ENCODE measurements at places on chromosomes 5 and 9. TPM values are rescaled to one million over a fixed set of nuclear protein-coding genes. Genes with fewer than 3 reads are reported as not detected.
A peak's percentile ranks its signal among the peaks of the same experiment; 100 is the strongest.

GRCh38 chr9:129349665-129349947 lies 171.5 kb upstream of the IER5L start:
- no peak for DNase-seq

DNA sequence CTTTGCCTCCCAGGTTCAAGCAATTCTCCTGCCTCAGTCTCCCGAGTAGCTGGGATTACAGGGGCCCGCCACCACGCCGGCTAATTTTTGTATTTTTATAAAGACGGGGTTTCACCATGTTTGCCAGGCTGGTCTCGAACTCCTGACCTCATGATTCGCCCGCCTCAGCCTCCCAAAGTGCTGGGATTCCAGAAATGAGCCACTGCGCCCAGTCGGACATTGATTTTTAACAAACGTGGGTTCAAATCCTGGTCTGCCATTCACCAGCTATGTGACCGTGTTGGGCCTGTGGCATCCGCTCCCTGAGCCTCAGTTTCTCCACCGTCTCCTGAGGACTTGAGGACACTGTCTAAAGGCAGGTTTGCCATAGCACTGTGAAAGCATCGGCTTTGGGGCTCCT lies 41.8 kb upstream of the NEK6 start:
- DNase-seq = no peak

DNA sequence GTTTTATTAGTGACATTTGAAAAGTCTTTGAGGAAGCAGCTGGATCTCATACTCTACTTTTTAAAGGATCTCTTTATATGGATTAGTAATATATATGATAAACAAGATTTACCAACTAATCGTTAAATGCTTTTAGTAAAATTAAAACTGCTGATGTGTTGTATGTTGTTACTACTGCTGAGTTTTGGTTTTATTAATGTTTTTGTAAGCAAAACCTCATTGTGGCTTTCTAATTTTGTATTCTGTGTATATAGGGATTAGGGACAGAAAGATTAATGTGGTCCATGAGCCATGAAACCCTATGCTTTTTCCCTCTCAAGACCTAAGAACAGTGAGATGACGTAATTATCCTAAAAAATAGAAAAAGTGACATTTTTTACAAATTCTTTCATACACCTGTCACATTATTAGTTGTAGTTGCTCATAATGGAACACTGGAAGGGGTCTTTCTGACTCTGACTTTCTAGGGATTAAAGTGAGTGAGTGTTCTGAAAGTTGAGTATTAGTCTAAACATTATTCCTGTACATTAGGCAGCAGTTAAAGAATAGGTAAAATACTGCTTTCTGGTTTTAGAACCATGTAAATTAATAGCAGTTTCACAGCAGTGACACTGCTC lies 85.9 kb downstream of the SLC12A2 start:
- DNase-seq = no peak

DNA sequence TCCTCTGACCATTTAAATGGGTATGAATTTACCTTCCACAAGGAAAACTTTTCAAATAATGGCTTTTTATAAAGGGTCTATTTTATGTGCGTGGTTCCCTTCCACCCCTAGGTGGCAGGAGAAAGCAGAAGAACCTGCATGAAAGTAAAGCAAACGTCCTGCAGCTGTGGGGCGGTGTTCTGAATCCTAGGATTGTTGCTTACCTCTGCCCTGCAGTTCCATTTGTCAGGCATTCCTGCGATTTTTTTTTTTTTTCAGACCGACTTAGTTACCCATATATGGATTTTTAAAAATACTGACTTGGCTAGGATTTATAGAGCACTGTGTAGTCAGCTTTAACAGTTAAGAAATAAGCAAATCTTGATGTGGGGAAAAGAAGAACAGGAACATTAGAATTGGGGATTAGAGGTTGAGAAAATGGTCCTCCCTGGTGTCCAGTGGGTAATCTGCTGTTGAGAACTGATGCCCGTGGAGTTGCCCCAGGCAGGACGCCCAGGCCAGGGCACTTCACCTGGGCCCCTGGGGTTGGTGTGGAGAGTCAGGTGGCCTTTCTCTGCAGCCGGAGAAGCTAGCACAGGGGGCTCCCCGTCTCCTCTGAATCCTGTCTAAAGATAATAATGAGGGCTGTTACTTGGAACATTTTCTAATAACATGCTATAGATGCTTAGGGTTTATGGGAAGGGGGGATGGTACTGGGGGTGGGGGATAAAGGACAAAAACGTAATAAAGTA lies 30.4 kb upstream of the LTC4S start:
- DNase-seq = peak; percentile 34

DNA sequence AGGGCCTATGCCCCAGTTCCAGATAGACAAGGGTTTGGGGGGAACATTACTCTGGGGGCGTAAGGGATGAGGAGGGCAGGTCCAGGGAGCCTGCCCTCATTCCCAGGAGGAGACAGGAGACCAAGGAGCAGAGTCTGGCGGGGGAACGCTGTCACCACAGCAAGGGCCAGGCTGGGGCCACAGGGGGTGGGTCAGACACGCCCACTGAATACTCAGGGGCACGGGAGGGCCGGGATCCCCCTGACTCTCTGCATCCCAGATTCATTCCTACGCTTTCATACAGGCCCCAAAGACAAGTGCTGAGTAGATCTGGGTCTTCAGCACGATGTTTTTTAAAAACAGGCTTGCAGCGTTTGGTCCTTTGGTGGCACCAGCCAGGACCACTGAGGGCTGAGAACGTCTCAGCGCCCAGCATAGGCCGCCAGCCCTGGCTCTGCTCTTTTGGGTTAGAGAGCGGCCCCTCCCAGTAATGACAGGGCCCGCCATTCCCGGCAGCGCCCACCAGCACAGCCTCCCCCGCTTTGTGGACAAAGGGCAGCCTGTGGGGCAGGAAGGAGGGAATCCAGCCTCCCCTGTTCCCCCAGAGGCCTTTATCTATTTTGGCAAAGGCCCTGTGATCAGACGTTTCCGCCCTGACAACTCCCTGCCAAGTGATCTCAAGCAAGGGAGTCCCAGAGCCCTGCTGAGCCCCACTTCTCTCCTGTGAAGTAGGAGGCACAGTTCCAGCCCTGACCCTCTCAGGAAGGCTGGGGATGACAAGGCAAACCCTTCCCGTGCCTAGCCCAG lies 24.9 kb downstream of the NEK6 start:
- DNase-seq = peak; percentile 75

- no peak for DNase-seq
Measured at GRCh38 chr9:72464857-72465592, 56.4 kb upstream of the TMC1 start.

DNA sequence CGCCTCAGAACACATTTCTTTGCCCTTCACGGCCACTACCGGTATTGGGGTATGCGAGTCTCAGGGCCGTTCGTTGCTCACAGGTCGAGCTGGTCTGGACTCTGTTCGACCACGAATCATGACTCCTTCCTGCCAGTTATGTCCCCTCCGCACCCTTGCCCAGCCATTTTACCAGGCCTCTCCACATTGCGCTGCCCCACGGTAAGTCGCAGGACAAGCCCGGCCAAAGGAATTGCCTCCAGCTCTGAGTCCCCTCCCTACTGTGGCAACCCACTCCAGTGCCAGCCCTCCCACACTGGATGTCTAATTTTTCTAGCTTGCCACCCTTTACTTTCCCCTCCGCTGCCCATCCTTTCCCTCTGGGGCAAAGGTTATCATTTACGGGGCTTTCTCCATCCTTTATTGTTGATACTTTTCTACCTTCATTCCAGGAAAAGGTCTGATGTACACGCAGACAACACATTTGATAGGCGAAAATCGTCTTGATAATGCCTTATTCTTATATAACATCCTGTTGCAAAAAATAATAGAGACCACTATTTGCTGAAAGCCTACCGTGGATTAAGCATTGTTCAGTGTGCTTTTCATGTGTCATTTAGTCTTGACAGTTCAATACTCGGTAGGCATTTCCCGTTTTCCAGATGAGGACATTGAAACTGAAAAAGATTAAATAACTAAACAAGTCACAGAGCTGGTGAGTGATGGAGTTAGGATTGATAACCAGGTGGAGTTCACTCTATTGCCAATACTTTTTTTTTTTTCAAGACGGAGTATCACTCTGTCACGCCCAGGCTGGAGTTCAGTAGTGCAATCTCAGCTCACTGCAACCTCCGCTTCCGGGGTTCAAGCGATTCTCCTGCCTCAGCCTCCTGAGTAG lies 958 bp upstream of the HSPA5 start:
- peak; percentile 34 for DNase-seq

GRCh38 chr5:145978708-145979107 lies 42.3 kb downstream of the SH3RF2 start:
- no peak for DNase-seq

GRCh38 chr9:25537808-25538207 lies 140.4 kb downstream of the TUSC1 start:
- no peak for DNase-seq

GRCh38 chr5:38607930-38608564 lies 51.6 kb upstream of the LIFR start:
- no peak for DNase-seq

DNA sequence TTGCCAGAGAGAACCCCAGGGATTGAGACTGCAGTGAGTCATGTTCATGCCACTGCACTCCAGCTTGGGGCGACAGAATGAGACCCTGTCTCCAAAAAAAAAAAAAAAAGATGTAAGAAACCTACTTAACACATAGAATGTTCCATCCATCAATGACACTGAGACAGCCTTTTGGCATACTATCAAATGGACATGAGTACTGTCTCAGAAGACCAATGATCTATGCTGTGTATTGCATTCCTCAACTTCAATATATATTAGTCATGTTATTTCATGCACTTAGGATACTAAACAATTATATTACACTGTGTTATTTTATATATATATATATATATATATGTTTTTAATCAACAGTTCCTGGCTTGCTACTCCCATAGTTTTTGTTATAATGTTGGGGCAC lies 57.1 kb upstream of the ANKH start:
- DNase-seq = no peak

- DNase-seq = no peak
Measured at GRCh38 chr5:123104607-123105006, 15.6 kb downstream of the PRDM6 start.

DNA sequence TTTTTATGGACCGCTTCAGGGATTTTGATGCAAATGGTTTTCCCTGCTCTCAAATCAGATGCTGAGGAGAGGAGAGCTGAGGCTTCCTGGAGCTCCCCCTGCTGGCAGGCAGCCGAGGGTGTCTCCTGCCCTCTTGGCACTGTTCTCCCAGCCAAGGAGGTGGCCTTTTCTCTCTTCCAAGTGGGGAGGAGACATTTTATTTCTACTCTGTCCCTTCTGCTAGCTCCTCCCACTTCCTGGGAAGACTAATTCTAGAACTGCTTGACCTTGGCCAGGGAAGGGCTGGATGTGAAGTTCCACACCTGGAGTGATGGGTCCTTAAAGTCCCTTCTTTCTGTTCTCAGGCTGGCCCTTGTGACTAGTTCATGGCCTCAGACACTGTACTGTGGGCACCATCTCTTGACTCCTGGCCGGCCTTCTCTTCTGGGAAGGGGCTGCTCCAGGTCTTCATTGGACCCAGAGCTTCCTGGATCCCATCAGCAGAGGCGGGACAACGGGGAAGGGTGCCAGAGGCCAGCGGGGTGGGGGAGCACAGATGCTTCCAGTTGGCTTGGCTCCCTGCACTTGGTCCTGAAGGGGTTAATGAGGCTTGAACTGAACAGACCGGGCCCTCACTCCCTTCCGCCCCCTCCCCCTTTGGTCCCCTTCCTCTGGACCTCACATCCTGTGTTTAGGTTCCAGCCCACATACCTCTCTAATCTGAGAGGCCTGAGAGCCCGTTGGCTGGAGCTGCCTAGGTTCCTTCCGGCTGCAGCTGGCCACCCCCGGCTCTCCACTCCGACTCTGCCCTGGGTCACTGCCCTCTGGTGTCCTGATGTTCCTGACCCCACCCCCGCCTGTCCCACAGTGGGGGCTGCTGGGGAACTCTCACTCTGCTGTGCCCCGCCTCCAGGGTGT lies 32.1 kb downstream of the PTPA start:
- DNase-seq = peak; percentile 91

DNA sequence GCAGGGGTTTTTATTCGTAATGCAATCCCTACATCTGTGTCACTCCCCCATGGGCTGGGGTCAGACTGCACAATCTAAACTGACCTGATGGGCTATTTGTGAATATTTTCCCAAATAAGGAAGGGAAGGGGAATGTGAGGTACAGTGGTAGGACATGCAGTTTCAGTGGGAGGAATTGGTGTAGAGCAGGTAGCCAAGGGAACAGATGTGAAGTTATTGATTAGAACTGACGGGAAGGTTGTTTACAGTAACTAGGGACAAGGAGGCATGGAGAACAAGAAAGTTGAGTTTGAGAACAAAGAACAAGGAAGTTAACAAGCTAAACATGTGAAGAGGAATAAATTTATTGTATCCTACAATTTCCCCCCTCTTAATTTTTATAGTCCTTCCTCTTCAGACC lies 104.8 kb downstream of the CFAP95 start:
- DNase-seq = no peak

DNA sequence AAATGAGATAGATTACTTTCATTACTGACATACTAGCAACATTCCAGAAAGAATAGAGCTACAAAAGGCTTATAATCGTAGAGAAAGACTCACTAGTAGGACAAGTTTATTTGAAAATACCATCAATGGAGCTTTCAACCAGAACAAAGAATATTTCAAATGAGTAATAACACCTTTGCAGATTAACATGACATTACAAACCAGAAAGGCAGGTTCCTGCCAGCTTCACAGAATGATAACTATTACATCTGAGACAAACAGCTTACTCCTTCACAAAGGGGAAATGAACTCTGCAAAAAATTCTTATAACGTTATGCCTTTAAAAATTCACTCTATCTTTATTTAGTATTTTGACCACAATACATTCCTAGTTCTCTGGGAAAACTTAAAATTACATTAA lies 103.1 kb downstream of the EPB41L4A start:
- no peak for DNase-seq

- no peak for DNase-seq
Measured at GRCh38 chr9:98409719-98410118, 154.3 kb upstream of the TBC1D2 start.

- no peak for DNase-seq
Measured at GRCh38 chr5:143117821-143118220, 285.7 kb downstream of the NR3C1 start.

- DNase-seq = no peak
Measured at GRCh38 chr9:72119853-72120252, 29.4 kb upstream of the GDA start.

GRCh38 chr9:5553211-5553610 lies 42.9 kb downstream of the PDCD1LG2 start:
- no peak for DNase-seq

- no peak for DNase-seq
Measured at GRCh38 chr5:175133185-175133584, 310.8 kb downstream of the DRD1 start.

The ZFP37 gene
- total RNA-seq = 1.7 TPM

The INSL4 gene
- total RNA-seq = not detected

The SARDH gene
- total RNA-seq = 0.28 TPM

The CCL19 gene
- total RNA-seq = 1.1 TPM

The FAM151B gene
- 1.3 TPM for total RNA-seq

The FCN1 gene
- total RNA-seq = 8.4 TPM

The FEM1C gene
- total RNA-seq = 64.6 TPM

The LIX1 gene
- total RNA-seq = not detected

The CTSV gene
- total RNA-seq = 0.24 TPM

The CCNI2 gene
- 0.09 TPM for total RNA-seq

The CDX1 gene
- total RNA-seq = not detected

The C9 gene
- not detected for total RNA-seq
